ENCODE measurements at places on chromosomes 2 and 18.

- DNase-seq: no peak
These were observed 3.3 kb downstream of the SKOR2 start for GRCh38 chr18:47248115-47248603.

DNA sequence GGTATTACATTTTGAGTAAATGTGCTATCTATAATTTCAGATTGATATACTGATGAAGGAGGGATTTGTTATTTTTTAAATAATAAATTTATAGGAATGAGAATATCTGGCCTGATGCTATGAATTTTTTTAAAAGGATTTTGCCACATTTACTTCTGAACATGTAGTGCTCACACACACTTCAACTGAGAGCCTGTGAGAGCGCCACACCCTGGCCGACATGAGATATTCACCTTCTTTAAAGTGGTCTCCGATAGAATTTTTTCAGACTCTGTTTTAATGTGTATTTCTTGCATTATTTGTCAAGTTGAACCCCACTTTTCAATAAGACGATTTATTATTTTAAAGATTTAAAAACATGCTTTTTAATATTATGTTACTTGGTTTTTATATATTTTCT is 813.3 kb downstream of the DCC start:
- DNase-seq: no peak

- DNase-seq: no peak
These were observed 77.0 kb downstream of the NCAPH start for GRCh38 chr2:96412307-96413258.

DNA sequence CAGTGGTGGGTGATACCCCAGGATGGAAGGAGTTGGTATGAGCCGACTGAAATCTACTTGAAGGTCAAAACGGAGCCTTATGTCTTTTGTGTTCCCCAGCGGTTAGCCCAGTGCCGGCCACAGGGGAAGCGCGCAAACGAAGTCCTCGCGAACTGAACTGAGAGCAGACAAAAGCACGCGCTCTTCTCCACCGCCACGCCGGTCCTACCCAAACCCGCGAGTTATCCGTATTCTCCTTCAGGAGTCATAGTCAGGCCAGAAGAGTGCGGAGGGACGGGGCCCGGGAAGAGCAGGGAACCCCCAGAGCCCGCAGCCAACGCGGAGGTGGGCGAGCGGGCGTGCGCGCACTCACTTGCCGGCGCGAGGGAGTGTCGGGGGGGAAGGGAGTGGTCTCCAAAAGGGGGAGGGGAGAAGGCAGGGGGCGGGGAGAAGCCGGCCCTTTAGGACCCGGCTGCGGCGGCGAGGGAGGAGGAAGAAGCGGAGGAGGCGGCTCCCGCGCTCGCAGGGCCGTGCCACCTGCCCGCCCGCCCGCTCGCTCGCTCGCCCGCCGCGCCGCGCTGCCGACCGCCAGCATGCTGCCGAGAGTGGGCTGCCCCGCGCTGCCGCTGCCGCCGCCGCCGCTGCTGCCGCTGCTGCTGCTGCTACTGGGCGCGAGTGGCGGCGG is at the start of gene IGFBP2:
Gene IGFBP2, plus strand, starts transcription at position 469 of the 664 bp plus-strand sequence. Its CDS starts 104 bp downstream, at position 573.
- no peak for DNase-seq

- DNase-seq: no peak
These were observed 322.8 kb downstream of the STK39 start for GRCh38 chr2:167924556-167924955.

GRCh38 chr2:36707050-36707449 is 10.5 kb downstream of the VIT start:
- no peak for DNase-seq

DNA sequence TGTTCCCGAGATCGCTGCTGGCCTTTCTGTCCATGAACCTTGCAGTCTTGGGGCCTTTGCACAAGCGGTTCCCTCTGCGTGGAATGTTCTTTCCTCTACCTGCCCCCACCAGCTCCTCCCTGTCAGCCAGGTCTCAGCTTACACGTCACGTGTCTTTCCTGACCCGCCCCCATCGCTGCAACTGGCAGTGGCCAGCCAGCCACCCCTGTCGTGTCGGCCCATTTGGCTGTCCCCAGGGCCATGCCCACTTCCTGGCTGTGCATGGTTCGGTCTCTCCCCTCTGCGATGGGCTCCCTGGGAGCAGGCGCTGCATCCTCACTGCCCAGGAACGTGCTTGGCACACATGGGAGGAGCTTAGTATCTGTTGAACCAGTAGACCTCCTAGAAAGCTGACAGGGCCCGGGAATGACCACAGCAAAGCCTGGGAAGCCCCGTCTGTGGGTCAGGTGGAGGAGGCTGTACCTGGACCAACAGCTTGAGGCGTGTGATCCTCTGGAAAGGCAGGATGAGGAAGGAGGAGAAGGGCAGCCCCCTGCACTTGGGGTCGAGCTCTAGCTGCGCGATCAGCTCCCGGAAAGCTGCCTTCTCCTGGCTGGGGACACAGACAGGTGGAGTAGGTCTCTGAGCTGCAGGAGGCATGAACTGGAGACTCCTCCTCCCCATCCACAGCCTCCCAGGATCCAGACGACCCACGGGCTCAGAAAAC is 21.0 kb downstream of the SNORC start:
- DNase-seq: no peak

- no peak for DNase-seq
These were observed 188.6 kb upstream of the NCKAP5 start for GRCh38 chr2:133756833-133757232.

DNA sequence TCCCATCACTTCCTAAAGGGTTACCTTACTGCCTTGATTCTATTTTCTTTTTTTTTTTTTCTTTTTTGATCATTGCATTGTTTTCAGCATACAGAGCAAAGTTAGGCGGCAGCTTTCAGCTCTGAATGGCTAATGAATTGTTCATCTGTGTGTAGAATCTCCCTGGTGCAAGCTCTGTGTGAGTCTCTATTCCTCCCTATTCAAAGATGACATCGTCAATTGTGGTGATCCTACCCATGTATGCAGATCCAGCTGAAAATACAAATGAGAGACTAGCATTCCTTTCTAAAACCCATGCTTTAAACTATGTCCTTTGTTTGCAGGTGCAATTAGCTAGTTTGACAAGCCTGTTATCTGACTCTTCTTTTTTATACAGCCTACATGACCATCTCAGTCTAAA is 539.0 kb downstream of the ARHGAP15 start:
- no peak for DNase-seq

GRCh38 chr2:171469176-171469575 is 35.1 kb downstream of the DCAF17 start:
- no peak for DNase-seq

DNA sequence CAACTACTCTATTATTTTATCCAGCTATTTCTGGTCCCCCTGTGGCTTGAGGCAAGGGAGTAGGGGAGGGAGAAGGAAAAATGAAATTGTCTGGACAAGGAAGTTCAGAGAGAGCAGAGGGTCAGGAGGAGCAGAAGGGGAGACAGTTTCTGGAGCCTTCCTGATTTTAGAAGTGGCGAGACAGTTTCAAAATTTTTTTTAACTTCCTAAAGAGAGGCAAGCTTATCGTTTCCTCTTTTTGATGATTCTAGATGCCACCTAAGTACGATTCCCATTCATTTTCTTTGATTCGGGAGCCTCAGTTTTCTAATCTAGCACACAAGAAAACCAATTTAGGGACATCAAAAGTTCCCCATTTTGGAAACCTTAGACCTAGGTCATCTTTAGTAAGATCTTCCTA is 96.9 kb upstream of the B3GNT2 start:
- DNase-seq: no peak

DNA sequence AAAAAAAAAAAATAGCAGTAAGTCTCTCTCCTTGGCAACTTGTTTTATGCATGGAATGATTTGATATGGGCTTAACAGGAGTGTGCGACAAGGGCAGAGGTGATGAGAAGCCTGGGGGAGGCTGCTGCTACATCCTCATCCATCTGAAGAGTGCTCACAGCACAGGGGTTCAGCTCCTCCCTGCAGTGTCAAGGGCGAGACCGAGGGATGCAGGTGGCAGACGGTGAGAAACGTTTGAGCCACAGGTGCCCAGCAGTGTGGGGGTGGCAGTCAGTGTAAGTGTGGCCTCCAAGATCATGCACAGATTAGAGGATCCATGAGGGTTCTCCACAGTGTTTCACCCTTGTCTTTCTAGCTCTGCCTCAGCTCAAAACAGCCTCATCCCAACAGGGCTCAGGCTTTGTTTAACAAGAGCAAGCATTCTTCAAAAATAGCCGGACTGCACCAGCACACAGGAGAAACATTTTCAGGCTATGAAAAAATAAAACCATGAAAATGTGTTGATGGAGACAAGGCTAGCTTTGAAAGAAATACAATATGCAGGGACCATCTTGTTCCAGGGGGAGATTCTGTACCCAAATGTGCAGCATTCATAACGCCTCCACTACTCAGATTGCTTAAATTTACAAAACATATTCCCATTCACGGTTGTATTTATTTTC is 324.5 kb upstream of the MYT1L start:
- DNase-seq: no peak

- no peak for DNase-seq
These were observed 50.3 kb downstream of the NCK2 start for GRCh38 chr2:105794926-105795574.

DNA sequence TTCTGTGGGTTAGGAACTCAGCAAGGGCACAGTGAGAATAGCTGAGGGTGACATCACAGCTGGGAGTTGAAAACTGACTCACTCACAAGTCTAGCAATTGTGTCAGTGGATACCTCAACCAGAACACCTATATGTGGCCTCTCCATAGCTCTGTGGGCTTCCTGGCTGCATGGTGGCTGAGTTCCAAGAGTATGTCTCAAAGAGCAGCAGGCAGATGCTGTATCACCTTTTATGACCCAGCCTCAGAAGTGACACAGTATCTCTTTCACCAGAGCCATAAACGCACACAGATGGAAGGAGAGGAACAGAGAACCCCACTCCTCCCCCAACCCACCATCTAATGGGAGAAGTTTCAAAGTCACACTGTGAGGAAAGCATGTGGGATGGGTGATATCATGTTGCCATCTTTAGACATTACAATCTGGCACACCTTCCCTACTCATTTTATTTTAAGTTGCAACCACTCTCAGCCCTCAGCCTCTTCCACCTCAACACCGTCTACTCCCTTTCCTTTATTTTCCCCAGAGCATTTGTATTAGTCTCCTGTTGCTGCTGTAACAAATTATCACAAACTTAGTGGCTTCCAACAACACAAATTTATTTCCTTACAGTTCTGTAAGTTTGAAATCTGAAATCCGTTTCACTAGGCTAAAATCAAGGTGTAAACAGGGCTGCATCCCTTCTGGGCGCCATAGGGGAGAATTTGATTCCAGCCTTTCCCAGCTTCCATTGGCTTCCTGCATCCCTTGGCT is 134.6 kb upstream of the SPATS2L start:
- DNase-seq: no peak

DNA sequence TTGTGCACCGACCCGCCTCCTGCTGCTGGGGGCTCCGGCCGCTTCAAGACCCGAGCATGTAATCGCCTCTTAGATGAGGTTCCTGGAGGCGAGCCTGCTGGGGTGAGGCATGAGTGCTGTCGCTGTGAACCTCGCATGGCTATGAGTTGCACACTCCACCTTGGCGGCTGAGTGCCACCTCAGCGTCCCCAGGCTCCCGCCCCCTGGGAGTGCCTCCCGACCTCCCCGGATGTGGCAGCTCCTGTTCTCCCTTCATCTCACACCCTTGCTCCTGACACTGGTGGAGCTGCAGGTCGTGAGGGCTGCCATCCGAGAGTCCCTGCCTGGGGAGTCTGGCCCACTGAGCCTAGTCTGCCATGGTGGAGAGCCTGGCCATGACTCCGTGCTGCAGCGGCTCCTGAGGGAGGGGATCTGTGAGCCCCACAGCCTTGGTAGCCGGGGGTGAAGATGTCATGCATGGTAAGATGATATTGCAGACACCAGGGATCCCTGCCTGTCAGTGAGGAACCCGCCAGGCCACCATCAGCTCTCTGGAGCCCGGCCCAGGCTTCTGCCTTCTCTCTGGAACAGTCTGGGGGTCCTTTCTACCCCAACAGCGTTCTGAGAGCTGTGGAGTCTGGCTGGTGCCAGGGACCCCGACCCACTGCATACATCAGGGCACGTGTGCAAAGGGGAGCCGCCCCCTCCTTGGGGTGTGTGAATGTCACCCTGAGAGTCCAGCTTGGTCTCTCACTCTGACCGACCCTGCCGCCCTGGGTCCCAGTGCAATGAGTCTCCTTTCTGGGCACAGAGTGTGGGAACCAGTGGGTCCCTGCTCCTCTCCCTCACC is 61.6 kb upstream of the HS6ST1 start:
- DNase-seq: no peak

DNA sequence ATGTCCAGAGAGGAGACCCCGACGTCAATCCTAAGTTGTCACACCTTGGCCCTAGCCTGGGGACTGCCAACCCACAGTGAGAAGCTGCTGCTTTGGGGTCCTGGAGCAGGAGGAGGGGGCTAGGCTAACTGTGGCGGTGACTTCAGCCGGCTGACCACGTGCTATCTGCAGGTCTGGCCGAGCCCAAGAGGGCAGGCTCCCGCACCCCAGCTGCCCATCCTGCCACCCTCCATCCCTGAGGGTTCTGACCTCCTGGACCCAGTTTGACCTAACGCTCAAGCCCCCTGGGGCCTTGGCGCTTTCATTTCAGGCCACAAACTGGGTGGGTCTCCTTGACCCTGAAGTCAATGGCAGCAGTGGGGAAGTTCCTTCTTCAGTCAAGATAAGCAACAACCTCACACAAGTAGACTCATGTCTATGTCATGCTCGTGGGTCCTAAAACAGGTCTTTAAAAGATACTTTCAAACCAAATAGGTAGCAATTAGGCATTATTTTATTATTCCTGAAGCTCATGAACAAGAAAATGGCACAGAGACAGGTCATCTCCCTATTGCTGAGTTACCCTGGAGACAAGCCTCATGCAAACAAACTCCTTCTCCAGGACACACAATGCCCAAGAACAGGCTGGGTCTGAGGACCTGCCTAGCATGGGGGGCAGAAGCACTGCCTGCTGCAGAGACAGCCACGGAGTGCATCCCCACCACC is 2.3 kb downstream of the HES6 start:
- no peak for DNase-seq

GRCh38 chr2:86783615-86784339 is 6.9 kb downstream of the CD8A start:
- DNase-seq: no peak

GRCh38 chr2:239200646-239201530 is 199.9 kb downstream of the HDAC4 start:
- no peak for DNase-seq

GRCh38 chr2:168642873-168643272 is 159.6 kb upstream of the NOSTRIN start:
- no peak for DNase-seq

GRCh38 chr2:84674586-84674985 is 158.3 kb downstream of the DNAH6 start:
- no peak for DNase-seq

DNA sequence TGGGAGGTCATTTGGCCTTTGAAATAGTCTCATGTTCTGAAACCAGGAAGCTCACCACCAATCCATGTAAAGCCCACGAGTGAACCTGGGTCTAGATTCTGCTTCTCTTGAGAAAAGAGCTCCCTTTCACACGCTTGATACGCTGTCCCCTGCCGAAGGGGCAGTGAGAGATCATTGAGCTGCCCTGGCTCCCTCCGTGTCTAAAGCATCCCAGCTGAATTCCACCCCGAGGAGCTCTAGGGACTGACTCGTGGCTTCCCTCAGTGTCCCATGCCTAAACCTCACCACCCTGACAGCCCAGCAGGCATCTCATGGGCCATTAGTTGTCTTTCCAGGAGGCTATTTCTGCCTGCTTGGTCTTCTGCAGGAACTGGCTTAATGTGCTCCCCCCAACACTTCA is 68.6 kb downstream of the COL6A3 start:
- no peak for DNase-seq
